Aorta (tissue), 5 donors: ENCODE measurements at places on chromosomes 5 and 9. TPM values are rescaled to one million over a fixed set of nuclear protein-coding genes. Genes with fewer than 3 reads are reported as not detected.

Gene LRRC14B
- polyA plus RNA-seq = not detected

Gene SHC3
- 0.10 TPM for polyA plus RNA-seq

Gene ARID3C
- not detected for polyA plus RNA-seq

GRCh38 chr9:12271421-12271891 is 421.7 kb upstream of the TYRP1 start:
- H3K27me3 ChIP-seq = no peaks in the 10 kb centered on the region
- no peak overlapping the region for H3K27ac ChIP-seq
- H3K4me3 ChIP-seq = no peak overlapping the region
- H3K36me3 ChIP-seq = no peaks in the 10 kb centered on the region
- H3K4me1 ChIP-seq = no peaks in the 10 kb centered on the region

- peak overlapping the region; percentile 98 for H3K27ac ChIP-seq
- H3K4me1 ChIP-seq = peaks cover 16% of the 10 kb centered on the region
- H3K27me3 ChIP-seq = no peaks in the 10 kb centered on the region
- H3K4me3 ChIP-seq = no peak overlapping the region
These were observed 293.8 kb downstream of the CWC27 start for GRCh38 chr5:65062469-65063083.

- H3K27ac ChIP-seq = peak overlapping the region; percentile 97
These were observed 53.7 kb upstream of the RPL26L1 start for GRCh38 chr5:172905346-172906140.

- H3K27me3 ChIP-seq = no peaks in the 10 kb centered on the region
- no peak overlapping the region for H3K4me3 ChIP-seq
- H3K27ac ChIP-seq = no peak overlapping the region
- no peaks in the 10 kb centered on the region for H3K36me3 ChIP-seq
- no peaks in the 10 kb centered on the region for H3K4me1 ChIP-seq
These were observed 57.1 kb upstream of the PSD2 start for GRCh38 chr5:139738193-139739149.

GRCh38 chr9:69871118-69871834 is 50.7 kb downstream of the CFAP95 start:
- no peaks in the 10 kb centered on the region for H3K4me1 ChIP-seq
- H3K27me3 ChIP-seq = no peaks in the 10 kb centered on the region
- H3K4me3 ChIP-seq = no peak overlapping the region
- H3K36me3 ChIP-seq = no peaks in the 10 kb centered on the region
- no peak overlapping the region for H3K27ac ChIP-seq
- no peak for DNase-seq

DNA sequence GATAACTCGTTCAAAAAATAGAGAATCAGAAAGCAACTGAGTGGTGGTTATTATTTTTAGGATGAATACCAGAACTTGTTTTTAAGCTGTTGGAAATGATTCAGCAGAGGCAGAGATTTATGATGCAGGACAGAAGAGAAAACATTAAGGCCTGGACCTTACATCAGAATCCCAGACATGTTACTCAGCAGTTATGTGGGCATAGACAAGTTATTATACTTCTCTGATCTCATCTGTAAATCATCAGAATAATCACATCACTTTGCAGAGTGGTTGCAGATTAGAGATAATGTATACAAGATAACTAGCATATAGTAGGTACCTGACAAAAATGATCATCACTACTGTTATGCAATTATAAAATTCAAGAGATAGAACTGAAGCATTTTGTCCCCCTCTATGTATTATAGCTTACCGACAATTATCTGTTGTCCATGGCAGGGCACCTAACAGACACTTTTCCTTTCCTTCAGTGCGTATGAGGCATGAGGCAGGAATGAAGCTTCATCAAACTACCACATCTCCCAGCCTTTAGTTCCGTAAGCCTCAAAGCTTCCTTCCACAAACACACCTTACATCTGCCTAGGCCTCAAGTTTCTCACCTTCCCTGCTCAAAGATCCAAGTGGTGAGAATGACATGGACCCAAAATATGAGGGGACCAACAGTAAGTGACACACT is 165.9 kb downstream of the DENND1A start:
- H3K36me3 ChIP-seq = no peaks in the 10 kb centered on the region
- DNase-seq = no peak
- H3K4me1 ChIP-seq = no peaks in the 10 kb centered on the region

DNA sequence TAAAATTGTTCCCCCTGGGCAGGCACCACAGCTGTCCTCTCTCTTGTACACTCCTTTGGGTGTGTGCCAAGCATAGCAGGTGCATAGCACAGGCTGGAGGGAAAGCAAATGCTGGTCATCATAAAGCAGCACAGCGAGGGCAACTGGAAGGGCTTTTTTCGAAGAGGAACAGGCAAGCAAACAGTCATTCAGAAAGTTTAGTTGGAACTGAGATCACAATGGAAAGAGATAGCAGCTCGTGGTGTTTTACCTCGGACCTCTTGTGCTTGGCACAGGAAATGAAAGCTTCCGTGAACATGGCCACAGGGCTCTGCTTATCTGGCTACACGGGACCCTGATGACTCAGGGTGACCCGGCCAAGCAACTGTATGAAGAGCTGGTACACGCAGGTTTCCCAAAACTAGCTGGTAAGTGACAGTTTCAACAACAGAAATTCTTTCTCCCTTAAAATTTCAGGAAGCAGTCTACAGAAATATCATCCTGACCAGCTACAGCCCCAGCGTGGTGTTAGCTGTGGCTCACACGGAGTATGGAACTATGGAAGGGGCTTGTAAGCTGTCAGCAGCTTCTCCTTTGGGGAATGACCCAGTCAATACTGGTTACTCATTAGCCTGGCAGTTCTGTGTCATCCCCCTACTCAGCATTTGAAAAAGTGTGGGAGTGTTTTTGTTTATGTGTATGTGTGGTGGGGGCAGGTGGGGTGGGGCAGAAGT is 48.1 kb downstream of the POC5 start:
- no peak for DNase-seq
- peaks cover 2% of the 10 kb centered on the region for H3K4me1 ChIP-seq
- H3K27ac ChIP-seq = no peak overlapping the region
- H3K27me3 ChIP-seq = no peaks in the 10 kb centered on the region
- H3K36me3 ChIP-seq = no peaks in the 10 kb centered on the region

GRCh38 chr9:88604836-88605511 is 70.0 kb downstream of the NXNL2 start:
- H3K27me3 ChIP-seq = no peaks in the 10 kb centered on the region
- no peaks in the 10 kb centered on the region for H3K36me3 ChIP-seq
